ENCODE measurements at places on chromosomes 1 and 21. TPM values are rescaled to one million over a fixed set of nuclear protein-coding genes. Genes with fewer than 3 reads are reported as not detected.

GRCh38 chr21:27636656-27637055 lies 669.8 kb upstream of the ADAMTS5 start:
- no peak for DNase-seq

GRCh38 chr1:39925721-39926342 lies 24.1 kb upstream of the MYCL start:
- DNase-seq = no peak

GRCh38 chr1:18792747-18793146 lies 66.7 kb downstream of the TAS1R2 start:
- DNase-seq = no peak

DNA sequence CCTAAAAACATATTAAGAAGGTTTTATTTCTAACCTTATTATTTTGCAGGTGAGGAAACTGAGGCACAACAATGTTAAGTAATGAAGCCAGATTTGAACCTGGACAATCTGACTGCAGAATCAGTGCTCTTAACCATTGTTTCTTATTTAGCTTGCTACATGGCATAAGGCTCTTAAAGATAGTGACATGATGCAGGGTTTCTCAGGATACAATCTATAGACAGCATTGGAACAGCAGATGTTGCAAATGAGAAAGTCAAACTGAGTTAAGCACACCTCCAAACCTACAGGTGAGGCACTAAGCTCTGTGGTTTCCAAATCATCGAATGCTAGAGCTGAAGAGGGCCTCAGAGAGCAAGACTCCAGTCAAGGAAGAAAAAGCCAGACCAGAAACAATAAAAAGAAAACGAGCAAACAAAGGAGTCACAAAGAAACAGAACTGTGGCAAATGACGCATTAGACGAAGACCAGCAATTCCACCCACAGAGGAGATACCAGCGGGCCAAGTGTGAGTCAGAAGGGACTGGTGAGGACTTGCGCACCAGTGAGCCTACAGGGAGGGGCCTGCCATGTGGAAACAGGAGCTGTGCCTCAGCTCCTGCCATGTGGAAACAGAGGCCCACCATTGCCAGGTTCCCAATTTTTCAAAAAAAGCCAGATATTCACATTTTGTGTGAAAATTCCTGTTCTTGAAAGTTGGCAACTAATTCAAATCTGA lies 14.4 kb downstream of the CD58 start:
- DNase-seq = peak; percentile 63

GRCh38 chr1:115060501-115060900 lies 28.8 kb downstream of the TSPAN2 start:
- DNase-seq = no peak

- DNase-seq = no peak
These were observed 62.5 kb upstream of the BACH1 start for GRCh38 chr21:29236201-29236600.

DNA sequence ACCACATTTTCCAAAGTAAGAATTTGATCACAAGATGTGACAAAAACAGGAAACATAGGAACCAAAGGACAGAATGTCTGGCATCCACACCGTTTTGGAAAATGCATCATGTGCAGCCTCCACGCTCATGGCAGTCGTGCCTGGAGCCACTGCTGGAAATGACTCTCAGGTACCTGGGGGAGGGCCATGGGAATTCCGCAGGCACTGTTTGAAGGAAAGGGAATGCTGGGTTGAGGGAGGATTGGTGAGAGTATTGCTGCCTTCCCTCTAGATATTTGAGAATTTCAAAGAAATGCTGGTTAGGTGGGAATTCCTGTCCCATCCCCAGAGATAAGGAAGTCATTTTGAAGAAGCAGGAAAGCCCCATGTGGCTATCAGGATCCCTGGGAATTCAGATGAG lies 10.8 kb downstream of the SLAMF1 start:
- DNase-seq = no peak

GRCh38 chr21:32044205-32045180 lies 171.7 kb downstream of the HUNK start:
- DNase-seq = no peak

DNA sequence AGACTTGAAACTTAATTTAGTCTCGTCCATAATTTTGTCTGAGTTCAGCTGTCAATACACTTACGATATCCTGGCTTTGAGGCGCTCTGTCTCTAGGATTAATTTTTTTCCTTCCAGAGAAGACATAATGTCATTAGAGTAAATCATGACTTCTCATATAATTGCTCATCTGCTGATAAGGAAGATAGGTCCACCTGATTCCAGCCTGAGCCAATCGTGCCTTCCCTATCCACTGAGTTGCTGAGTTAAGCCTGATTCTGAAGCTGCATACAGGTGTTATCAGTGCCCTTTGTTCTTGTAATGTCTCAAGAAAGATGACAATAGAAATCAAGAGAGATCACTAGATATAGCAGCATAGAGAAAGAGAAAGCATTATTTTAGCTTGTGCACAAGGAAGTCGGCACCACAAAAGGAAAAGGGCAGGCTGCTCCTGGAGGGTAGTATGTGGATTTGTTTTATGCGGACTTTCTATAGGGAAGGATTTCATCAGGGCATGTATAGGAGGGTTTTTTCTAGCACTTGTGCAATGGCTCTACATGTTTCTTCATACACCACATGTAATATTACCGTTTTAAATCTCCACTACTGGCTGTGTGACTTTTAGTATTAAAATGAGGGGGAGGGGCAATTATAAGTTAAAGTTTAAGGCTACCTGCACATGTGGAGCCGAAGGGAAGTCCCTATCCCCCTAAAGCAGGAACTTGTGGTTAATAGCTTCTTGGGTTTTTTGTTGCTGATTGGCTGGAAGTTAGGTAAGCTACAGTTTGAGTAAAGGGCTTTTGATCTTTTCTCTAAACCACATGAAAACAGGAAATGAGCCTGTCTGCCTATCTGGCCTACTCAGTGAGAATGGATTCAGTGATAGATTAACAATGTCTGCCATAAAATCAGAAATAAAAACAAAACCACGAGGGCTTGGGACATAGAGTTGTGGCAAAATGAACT lies 133.4 kb downstream of the PLPPR5 start:
- DNase-seq = peak; percentile 54

DNA sequence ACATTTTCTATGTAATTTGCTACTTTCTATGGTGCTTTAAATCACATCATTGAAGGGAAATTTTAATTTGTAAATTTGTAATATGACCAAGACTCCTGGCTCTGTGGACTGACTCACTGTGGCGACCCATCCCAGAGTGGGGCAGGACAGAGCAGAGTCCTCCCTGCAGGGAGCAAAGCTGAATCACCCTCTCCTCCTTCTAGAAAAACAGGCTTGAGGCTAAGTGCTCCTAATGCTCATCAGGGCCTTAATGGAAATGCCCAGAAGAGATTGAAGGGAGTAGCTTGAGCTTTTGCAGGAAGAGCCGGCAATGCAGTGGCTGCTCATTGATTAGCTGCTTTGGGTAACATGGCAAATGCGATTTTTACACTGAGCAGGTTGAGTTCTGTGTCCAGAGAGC lies 16.8 kb downstream of the S100A10 start:
- DNase-seq = no peak

- DNase-seq = no peak
These were observed 75.1 kb downstream of the ZNF281 start for GRCh38 chr1:200334661-200335256.

DNA sequence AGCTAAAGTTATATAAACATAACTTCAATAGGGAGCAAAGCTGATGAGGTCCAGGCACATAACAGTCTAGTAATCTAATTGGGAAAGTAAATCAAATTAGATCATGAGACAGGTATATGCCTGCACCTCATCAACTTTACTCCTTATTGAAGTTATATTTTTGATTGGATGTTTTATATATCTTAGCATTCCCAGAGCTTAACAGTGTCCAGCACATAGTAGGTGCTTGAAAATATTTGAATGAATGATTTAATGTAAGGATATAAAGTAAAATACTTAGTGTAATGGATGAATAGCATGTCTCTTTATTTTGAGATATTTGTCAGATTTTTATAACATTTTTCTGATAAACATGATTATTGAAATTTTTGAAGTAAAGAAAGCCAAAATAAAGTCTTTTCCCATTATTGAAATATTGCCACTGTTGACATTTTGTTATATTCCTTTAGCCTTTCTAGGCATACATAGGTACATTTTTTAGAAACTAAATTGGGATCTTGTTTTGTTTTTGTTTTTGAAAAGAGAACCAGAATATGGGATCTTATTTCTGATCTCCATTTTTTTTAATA lies 2.8 kb downstream of the CDC7 start:
- no peak for DNase-seq

DNA sequence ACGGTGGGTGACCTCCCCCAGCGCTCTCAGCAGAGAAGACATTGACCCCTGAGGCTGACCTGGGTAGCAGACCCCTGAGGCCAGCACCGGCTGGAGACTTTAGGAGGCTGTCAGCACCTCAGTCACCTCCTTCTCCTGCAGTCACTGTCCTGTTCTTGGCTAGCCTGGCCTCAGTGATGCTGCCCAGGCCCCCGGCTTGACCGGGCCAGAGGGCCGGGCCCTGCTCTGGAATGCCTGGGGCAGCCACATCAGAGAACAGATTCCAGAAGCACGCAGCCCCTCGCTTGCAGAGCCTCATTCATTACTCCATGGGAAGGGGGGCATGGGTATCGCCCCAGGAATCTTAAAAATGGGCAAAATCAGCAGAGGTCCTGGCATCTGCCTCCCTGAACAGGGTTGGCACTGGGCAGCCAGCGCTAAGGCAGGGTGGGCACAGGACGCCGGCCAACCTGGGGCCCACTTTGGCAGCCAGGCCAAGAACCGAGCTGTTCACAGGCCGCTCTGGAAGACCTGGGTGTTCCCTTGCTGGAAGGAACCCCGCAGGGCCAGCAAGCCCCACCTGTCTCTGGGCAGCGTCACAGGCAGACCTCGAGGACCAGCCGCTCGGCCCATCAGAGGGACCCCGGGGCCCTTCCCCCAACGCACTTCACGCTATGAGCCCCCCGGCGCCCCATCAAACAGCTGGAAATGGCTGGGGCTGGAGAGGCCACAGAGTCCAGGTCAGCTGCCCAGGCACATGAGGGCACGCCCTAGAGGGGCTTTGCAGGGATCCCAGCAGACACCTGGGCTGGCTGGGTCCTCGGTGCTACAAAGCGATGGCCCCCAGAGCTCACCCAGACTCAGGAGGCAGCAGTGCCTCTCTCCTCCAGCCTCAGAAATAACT lies 45.1 kb downstream of the MEGF6 start:
- DNase-seq = no peak

DNA sequence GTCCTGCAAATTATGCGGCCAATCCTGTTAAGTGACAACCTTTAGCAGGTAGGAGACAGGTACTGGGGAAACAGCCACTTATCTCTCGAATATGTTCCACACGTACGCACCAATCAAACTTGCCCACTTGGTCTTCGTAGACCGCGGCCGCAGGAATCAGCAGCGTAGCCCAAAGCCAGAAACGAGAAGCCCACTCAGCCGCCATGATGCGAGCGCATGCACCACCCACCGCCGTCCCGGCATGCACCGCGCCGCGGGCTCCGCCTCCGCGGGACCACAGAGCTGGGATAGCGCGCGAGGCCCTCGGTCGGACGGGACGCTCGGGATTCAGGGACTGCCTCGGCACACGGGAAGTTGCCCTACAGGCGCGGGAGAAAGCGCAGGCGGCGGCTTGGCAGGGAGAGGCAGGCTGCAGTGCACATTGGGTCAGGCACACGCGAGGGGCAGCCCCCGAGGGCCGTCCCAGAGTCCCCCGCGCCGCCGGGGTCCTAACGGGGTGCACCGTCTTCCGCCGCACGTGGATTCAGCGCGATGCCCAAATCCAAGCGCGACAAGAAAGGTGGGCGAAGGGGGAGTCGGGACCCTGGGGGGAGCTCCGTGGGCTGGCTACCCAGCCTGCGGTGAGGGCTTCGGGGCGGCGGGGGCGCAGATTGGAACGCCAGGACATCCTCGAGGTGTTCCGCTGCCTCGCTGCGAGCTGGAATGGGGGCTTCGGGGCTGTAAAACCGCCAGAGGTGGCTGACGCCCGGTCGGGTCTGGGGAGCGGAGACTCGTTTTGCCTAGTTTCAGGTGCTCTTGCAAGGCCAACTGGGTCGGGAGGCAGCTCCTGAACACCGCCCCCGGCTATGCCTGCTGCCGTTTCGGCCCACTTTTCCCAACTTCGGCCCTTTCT lies at the start of the genes EMC1 and MRTO4:
TSS of gene EMC1 (minus strand) at position 220 of the 892 bp plus-strand sequence. CDS start at position 205, 15 bp downstream.
TSS of gene MRTO4 (plus strand) at position 501 of the 892 bp plus-strand sequence. CDS start at position 532, 31 bp downstream.
- DNase-seq = peak; percentile 89

DNA sequence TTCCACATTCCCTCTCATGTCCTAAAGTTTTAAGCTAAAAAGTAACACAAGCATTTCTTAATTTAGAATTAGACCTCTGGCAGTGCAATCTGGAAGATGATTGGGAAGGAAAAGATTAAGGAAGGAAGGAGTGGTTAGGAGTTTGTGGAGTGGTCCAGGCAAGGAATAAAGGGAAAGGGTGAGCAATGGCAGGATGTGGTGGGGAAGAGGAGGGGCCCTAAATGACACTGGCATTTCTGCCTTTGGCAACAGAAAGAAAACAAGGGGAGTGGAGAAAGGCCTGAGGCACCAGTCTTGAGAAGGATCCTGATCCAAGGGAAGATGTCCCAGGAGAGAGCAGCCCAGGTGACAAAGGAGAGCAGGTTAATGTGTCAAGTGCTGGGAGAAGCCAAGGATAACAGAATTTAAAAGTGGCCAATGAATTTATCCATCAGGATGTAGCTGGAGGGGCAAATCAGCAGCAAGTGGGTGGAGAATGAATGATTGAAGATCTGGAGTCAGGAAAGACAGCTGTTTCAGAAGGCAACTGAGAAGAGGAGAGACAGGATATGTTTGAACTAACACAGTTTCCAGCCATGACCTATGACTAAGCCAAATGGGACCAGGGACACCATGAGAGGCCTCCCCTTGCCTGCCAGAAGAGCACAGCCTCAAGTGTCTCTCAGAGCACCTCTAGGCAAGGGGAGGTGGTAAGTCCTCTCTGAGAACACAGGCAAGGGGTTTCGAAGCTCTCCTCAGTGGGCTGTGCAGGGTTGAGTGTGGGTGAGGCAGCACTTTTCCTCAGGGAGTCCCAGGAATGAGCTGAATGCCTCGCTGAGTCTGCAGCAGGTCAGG lies 20.9 kb upstream of the LY9 start:
- DNase-seq = no peak

GRCh38 chr1:27571439-27572018 lies 32.4 kb downstream of the AHDC1 start:
- no peak for DNase-seq

Gene S100A9
- total RNA-seq = not detected

Gene BEST4
- total RNA-seq = 0.91 TPM

Gene TRIM63
- total RNA-seq = not detected

Gene AVPR1B
- total RNA-seq = not detected

Gene LMNA
- total RNA-seq = 246 TPM

Gene RUNX1
- total RNA-seq = 121 TPM

Gene SYTL1
- 25.7 TPM for total RNA-seq

Gene CYP4X1
- total RNA-seq = not detected
